ENCODE measurements at places on chromosomes 16 and 17. TPM values are rescaled to one million over a fixed set of nuclear protein-coding genes. Genes with fewer than 3 reads are reported as not detected.

DNA sequence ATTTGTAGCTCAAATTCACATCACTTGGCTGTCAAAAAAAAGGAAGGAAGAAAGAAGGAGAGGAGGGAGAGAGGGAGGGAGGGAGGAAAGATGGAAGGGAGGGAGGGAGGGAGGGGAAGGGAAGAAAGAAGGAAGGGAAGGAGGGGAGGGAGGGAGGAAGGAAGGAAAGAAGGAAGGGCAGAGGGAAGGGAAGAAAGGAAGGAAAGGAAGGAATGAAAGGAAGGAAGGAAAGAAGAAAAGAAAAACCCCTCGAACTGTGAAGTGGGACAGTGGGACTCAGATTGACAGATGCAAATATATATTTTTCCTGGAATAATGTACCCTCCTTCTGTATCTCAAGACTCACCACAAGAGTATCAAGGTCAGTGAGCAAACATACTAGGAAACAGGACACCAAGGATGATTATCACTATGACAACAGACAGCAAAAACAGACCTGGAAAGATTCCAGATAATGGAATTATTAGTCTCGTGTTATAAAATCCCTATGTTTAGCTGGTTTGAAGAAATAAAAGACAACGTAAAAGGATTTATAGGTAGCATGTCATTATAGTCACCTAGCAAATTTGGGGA is 24.2 kb upstream of the ABCA3 start:
- DNase-seq, result peak; percentile 31

- DNase-seq, result no peak
Measured at GRCh38 chr17:40825599-40825998, 3.2 kb upstream of the KRT10 start.

The MYLK3 gene
- not detected for total RNA-seq

The CD300H gene
- total RNA-seq, result not detected

The ITGAE gene
- 29.6 TPM for total RNA-seq

All from endothelial cell of umbilical vein (primary cell).